ENCODE measurements at places on chromosomes 12 and 14. TPM values are rescaled to one million over a fixed set of nuclear protein-coding genes. Genes with fewer than 3 reads are reported as not detected.

DNA sequence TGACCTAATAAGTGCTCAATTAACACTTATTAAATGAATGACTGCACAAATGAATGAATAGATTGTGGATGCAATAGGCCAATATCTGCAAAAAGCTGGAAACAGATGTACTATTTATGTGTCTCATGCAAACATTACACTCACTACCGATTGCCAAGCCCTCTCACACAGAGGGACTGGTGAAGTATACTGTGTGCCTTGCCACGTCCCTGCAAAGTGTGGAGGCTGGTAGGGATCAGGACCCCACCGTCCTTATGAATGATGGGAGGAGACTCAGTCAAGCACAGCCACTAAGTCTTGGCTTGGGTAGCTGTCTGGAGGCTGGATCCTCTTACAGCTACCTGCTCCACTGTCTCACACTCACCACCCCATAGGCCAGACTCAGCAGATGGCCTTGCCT, 3.9 kb upstream of the TUNAR start:
- DNase-seq: no peak

TMEM132C gene
- 0.22 TPM for total RNA-seq

DNA sequence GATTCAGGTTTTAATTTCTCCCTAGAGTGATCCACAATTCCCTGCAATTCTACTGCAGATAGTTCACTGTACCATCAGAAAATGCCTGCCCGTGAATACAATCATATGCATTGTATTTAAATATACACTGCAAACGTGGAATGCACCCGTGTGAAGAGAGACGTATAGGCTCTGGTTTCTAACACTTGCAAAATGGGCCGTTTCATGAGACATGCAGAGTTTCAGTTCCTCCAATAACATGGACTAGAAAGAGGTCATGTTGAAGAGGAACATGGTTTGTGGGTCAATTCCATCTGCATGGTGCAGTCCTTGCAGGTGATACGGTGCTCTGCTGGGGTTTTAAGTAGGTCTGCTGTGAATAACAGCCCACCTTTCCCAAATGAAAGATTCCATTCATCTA, 373.3 kb downstream of the TMEM132D start:
- DNase-seq: no peak

GRCh38 chr14:23301969-23302289, 730 bp downstream of the PPP1R3E start:
- no peak for DNase-seq

- DNase-seq: no peak
Measured at GRCh38 chr12:59494617-59495016, 101.2 kb upstream of the SLC16A7 start.

EIF2S3B gene
- 13.3 TPM for total RNA-seq

CEP170B gene
- total RNA-seq: 21.4 TPM

GRCh38 chr14:34863844-34864243, 11.3 kb downstream of the BAZ1A start:
- DNase-seq: no peak

GRCh38 chr14:76884853-76885276, 58.7 kb downstream of the LRRC74A start:
- peak; percentile 75 for DNase-seq

ZDHHC22 gene
- 11.6 TPM for total RNA-seq

DNA sequence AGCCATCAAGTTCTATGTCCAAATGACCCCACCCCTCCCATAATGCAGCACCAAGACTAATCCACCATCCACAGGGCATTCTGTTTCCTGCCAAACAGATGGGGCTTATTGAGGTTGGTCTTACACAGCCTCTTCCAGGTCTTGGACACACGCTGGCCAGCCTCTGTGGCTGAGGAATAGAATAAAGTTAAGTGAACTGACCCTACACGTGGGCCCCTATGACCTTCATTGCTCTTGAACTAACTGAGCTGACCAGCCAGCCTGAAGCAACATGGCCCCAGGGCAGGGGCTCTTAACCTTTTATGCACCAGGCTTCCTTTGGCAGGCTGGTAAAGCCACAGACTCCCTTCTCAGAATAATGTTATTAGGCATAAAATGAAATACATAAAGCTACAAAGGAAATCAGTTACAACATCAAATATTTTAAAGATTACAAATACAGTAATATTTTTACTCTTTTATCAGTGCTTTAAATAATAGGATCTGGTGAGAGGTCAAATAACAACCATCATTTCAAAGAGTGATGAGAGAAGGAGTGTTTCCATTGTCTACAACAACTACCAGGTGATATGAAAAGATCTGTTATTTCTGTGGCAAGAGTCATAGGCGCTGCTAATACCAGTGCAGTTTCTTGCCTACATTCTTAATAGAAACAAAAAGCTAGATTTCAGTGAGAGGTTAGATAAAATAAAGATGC, 192.9 kb upstream of the NUDT4 start:
- DNase-seq: no peak

RNASE7 gene
- not detected for total RNA-seq

DNA sequence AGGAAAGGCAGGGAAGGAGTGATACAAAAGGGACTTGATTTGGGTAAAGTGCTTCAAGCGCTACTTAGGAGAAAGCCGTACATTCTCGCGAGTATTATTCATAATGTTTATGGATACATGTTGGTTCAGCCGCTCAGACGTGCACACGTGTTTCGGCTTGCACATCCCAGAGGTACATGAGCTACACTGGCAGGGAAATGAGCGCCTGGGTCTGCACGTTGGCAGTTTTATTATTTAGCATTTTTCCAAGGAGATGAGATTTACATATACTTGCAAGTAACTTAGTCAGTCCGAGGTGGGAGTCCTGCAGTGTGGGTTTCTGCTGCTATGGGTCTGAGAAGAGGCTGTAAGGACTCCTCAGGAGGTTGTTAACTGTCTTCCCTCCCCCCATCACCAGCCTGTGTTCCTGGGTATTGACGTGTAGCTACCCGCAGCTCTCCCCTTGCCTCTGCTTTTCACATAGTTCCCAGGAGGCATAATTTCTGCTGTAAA, 1.5 kb downstream of the PRKCH start:
- peak; percentile 57 for DNase-seq

KCNMB4 gene
- 22.2 TPM for total RNA-seq

DNA sequence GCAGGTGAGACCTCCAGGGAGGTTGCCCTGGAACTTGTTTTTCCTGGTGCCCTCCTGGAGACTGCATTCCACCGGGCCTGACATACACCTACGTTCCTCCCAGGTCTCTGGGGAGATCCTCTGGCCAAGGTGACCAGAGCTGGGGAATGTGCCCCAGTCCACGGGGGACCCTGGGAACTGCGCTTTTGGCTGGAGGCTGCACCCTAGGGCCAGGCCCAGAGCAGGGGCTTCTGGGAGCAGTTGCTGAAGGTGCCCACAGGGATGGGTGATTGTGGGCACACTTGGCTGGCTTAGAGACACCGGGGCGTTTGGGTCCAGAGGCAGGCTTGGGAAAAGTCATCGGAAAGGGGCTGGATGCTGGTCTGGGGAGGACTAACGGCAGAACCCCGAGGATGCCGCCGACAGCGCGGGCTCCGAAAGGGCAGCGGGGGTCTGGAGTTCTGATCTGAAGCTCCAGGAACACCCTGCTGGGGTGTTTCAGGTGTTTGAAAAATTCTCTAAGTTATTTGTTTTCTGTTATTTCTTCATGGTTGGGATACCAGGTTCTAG, 36.5 kb upstream of the TDRD9 start:
- peak; percentile 37 for DNase-seq

TRPV4 gene
- 4.0 TPM for total RNA-seq

PFKM gene
- 70.2 TPM for total RNA-seq

CLEC1B gene
- not detected for total RNA-seq

Measured in H7 (cell line).